ENCODE measurements at places on chromosomes 16 and 17.

- DNase-seq, result no peak
Observed at GRCh38 chr17:8965394-8966168, at the start of gene PIK3R5. Gene PIK3R5, minus strand, starts transcription at chr17:8965707. Its CDS starts 54,213 bp downstream, at chr17:8911494.

- DNase-seq, result no peak
Observed at GRCh38 chr17:9676820-9677310, 31.5 kb downstream of the USP43 start.

DNA sequence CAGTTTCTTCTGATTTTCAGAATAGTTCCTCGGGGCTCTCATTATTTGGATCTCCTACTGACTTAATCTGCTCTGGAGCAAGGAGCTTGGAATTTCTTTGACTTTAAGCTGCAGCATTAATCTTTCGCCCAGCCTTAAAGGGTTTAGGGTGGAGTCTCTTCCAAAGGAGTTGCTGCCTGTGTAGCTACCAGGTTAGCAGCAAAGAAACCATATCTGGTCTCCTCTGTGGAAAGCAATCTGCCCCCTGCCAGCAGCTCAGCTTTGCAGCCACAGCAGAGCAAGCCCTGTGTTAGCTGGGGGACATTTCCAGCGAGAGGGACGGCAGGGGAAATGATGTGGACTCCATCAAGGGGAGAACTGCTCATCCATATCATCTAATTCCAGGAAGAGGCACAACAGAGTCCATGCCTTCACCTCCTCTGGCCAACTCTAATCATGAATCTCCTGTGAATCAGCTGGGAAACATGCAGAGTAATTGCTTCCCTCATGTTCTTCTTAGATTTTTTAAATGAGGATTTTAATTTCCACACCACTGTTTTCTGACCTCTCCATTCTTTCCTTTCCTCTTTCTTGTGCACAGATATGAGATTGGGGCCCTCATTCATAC lies 827.6 kb upstream of the CA10 start:
- DNase-seq, result no peak

DNA sequence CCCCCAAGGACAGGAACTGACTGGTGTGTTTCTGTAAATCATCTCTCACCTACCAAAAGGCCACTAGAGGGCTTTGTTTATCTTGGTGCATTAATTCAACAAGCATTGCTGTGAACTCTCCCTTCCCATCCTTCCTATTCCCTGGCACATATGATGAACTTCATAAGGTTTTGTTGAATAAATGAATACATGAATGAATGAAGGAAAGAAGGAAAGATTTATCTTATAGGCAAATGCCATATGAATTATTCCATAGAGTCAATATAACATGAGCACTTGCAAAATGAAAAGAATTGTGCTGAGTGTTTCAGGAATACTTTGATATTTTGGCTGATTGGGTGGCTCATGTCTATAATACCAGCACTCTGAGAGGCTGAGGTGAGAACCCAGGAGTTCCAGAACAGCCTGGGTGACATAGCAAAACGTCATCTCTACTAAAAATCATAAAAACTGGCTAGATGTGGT lies 4.3 kb downstream of the SPDYE4 start:
- DNase-seq, result no peak

GRCh38 chr16:67277294-67277998 lies 1.9 kb upstream of the PLEKHG4 start:
- DNase-seq, result no peak

Data from hypothalamus (tissue), 51 donors.